ENCODE measurements at places on chromosomes 4 and X. TPM values are rescaled to one million over a fixed set of nuclear protein-coding genes. Genes with fewer than 3 reads are reported as not detected.

Gene THOC2
- 57.0 TPM for total RNA-seq

Gene DBET
- not detected for total RNA-seq

DNA sequence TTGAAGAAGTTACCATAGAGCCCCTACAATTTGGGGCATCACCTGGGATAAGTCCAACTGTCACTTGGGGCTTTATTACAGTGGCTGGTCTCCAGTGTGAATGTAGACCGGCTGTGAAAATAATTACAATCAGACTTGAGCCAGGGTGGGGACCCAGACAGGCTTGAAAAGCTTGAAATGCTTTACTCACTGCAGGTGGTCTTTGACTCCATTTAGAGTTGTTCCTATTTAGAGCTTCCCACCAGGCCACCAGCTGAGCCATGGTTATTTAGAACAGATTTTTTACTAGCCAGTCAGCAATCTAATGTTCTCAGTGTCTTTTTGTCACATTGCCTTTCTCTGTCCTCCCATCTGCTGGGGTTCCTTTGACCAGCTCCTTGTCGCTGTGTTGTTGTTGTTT lies 5.7 kb downstream of the ARHGAP10 start:
- no peak for DNase-seq

- DNase-seq = no peak
Measured at GRCh38 chr4:7779432-7779768, 160.3 kb downstream of the AFAP1 start.

DNA sequence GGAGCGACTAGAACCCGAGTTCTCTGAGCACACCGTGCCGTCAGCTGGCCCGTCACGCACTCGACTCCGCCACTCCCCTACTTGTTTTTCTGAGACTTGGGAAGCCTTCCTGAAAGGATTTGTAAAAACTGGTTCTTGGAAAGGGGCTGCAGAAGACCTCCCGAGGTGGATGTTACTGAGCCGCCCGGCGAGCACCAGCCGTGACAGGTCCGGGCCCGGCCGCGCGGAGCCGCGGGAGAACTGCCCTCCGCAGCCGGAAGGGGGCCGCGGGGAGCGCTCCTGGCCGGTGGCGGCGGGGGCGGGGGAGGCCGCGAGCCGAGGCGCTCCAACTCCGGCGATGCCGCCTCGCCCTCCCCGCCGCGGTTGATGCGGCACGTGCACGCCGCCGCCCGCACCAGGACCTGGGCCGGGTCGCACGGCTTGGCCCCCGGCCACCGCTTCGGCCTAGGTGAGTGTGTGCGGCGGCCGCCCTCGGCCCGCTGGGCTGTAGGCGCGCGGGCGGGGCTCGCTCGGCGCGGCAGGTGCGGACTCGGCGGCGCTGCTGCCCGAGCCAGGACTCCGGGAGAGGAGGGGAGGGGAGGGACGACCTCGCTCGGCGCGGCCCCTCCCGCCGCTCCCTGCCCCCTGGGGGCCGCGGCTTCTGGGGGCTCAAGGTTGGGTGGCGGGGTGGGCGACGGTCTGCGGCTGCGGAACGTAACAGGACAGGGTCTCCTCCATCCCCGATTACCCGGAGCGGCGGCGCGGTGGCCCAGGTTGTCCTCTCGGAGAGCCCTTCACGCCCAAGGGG lies 1.7 kb downstream of the SPRY1 start:
- DNase-seq = peak; percentile 54

Gene FAM200B
- total RNA-seq = 59.3 TPM

GRCh38 chr4:172253409-172253808 lies 440.2 kb downstream of the GALNTL6 start:
- DNase-seq = no peak

- no peak for DNase-seq
Measured at GRCh38 chrX:54473993-54474859, 21.8 kb downstream of the FGD1 start.

GRCh38 chr4:188295899-188296298 lies 156.7 kb downstream of the TRIML1 start:
- no peak for DNase-seq

DNA sequence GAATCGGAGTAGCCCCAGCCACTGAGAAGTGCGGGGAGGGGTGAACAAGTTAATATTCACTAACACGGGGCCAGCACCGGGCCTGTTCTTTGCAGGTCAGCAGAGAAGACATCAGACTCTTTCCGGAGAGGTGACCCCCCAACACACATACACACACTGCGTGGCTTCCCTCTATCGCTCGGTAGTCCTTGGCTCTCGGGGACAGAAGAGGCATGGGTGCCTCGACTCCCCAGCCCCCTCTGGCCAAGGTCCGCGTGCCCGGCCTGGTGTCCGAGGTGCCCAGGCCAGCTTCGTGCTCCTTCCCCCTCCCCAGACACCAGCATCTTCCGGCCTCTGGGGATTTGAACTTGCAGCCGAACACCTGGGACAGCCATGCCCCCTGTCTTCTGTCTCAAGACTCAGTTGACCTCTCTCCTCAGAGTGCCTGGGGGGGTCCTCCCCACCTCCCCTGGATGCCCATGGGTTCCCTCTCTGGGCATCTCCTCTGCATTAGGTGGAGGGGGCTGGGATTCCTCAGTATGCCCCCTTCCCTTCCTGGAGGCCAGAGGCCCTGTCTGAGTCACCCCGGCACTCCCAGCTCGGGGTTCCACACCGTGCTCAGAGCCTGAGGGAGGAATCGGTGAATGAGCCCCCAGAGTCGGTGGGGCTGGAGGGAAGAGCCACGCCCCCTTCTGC lies 104.5 kb downstream of the SORCS2 start:
- no peak for DNase-seq

- peak; percentile 62 for DNase-seq
Measured at GRCh38 chr4:107183155-107183774, 147.2 kb upstream of the DKK2 start.

GRCh38 chrX:20230406-20230805 lies 36.3 kb downstream of the RPS6KA3 start:
- no peak for DNase-seq

Gene PARM1
- total RNA-seq = 2.0 TPM

GRCh38 chrX:148501386-148502066 lies 1.1 kb downstream of the AFF2 start:
- DNase-seq = no peak

DNA sequence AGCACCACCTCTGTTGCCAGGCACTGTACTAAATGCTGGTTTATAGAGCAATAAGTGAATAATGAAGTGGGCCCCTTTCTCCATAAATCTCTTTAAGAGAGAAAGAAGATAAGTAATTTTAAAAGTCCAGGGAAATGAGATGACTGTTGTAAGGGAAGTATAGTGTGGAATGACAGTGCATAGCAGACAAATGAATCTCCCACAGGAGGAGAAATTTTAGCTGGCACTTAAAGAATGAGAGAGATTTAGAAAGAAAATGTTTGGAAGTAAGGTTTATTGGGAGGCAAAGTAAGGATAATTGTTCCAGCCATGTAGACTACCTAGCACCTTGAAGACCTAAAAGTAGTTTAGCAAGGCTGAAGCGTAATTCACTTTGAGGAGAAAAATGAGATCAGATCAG lies 1081.1 kb upstream of the PABPC4L start:
- no peak for DNase-seq

GRCh38 chr4:165507381-165507780 lies 128.6 kb downstream of the CPE start:
- no peak for DNase-seq

DNA sequence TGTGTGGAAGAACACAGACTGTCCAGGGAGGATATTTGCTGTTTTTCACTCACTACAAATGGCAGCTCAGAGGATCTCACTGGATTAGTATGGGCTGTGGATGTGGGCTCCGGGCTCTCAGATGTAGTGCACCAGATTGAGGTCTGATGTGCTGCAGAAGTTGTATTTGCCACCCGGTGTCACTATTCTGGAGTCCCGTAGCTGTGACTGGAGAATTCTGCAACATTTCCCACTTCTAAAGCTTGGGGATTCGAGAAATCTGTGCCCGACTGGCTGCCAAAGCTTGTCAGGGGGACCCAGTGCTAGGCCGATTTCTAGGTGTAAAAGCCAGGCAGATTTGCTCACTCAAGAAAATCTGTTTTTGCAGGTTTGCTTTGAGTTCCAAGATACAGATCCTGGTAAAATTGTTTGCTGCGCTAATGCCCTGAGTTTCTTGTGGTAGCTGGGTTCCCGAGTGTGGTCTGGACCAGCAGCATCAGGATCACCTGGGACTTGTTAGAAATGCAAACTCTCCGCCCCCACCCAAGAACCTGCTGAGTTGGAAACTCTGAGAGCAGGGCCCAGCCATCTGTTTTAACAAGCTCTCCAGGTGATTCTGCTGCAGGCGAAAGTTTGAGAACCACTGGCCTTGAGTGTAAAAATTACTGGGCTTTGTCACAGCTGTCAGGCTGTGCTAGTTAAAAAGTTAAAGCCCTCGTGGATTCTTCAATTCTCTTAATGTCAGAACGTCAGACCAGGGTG lies 18.1 kb downstream of the KIT start:
- DNase-seq = no peak

Gene FRAS1
- total RNA-seq = 3.0 TPM

- DNase-seq = peak; percentile 67
Measured at GRCh38 chr4:159871141-159871540, 768.3 kb downstream of the RAPGEF2 start.

Gene SPOCK3
- total RNA-seq = not detected

GRCh38 chr4:173917255-173917960 lies 366.1 kb downstream of the FBXO8 start:
- peak; percentile 37 for DNase-seq

- DNase-seq = no peak
Measured at GRCh38 chr4:113285501-113285900, 236.0 kb downstream of the ANK2 start.

DNA sequence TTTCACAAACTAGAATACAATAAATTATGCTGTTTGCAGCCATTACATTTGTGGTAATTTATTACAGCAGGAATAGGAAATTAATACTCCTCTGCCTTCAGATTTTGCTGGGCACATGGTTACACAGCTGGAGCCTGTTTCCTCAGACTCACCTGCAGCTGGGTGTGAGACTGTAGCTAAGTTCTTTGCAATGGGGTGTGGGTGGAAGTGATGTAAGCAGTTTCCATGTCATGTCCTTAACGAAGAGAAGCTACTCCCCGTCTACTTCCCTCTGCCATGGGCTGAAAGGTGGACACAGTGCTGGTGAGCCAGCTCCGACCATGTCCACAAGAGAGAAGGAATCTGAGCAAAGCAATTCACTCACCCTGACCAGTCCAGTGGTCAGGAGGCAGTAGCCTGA lies 18.2 kb downstream of the SH3KBP1 start:
- DNase-seq = no peak

- DNase-seq = no peak
Measured at GRCh38 chr4:189600718-189601435, 339.8 kb upstream of the FRG1 start.

Gene PABPC4L
- total RNA-seq = 0.90 TPM

DNA sequence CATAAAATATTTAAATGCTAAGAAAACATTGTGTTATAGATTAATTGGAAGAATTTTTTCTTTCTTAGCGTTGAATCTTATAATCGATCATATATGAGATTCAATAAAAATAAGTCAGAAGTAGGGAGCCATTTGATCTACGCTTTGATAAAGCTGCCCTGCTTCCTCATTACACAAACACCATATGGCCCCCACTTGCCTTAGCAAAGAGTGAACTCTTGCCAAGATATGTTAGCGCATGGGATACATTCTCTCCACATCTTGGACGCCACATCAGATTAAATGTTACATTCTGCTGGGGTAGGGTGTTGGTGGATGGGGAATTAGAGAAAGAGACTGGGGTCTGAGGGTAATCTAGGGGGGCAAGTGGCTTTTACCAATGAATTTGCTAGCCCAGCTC lies 207.7 kb upstream of the MID1 start:
- DNase-seq = no peak

- DNase-seq = no peak
Measured at GRCh38 chrX:370963-371745, 15.6 kb downstream of the PPP2R3B start.

GRCh38 chrX:47563801-47564315 lies 2.9 kb downstream of the ARAF start:
- peak; percentile 44 for DNase-seq

DNA sequence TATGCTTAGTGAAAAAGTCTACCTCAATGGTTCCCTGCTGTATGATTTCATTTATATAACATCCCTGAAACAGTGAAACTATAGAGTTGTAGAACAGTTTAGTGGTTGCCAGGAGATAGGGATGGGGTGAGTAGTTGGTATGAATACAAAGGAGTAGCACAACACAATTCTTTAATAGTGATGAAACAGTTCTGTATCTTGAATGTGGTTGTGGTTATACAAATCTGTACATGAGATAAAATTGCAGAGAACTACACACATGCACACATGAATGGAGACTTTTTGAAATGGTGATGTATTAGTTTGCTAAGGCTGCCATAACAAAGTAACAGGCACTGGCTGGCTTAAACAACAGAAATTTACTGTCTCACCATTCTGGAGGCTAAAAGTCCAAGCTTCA lies 677.1 kb downstream of the ADGRL3 start:
- no peak for DNase-seq

DNA sequence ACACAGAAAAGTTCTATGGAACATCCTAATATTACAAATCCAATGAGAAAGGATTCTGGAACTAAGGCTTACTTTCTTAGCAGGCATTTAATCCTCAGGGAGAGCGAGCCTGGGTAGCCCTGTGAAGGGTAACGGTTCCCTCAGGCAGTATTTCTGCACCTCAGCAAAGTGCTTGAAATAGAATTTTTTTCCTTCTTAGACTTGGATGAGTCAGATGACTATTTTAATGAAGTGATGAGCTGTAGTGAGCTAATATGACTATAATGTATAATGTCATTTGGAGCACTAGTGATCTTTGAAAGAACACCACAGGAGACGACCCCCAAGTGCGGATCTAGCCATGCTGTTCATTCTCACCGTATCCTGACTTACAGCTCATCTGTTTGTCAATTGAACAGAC lies 493.0 kb upstream of the FAM241A start:
- no peak for DNase-seq

GRCh38 chr4:137861682-137862081 lies 329.4 kb upstream of the PCDH18 start:
- DNase-seq = peak; percentile 11

GRCh38 chrX:29542152-29542551 lies 673.2 kb upstream of the MAGEB2 start:
- no peak for DNase-seq

Gene NWD2
- not detected for total RNA-seq

DNA sequence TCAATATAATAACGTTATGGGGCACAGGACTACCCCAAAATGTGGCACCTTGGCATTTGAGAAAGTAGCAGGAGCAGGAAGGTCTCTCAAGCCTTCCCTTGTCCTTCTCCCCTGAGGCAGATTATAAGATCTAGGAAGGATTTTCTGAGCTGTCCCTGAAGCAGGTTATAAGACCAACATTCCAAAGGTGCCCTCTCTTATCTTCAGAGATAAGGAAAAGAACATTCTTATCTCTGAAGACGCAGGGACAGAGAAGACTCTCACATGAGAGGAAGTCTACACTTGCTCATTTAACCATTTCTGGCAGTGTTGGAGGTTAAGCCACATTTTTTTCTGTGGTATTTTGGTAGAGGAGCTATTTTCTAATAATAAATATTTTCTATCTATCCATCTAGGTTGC lies 437.9 kb upstream of the MAOA start:
- DNase-seq = no peak

Measured in LHCN-M2 (cell line).